ENCODE measurements at places on chromosomes 2 and 18. TPM values are rescaled to one million over a fixed set of nuclear protein-coding genes. Genes with fewer than 3 reads are reported as not detected.

Gene GPR17
- not detected for total RNA-seq

Gene CNGA3
- not detected for total RNA-seq

Gene ADAM23
- 21.3 TPM for total RNA-seq

Gene C2orf92
- total RNA-seq, result 5.2 TPM

Gene SMYD1
- not detected for total RNA-seq

Gene ALK
- 0.09 TPM for total RNA-seq

Gene DNAJC5G
- total RNA-seq, result 1.4 TPM

Gene DCC
- 1.4 TPM for total RNA-seq

Gene MAP3K19
- not detected for total RNA-seq

Gene ANKRD30BL
- not detected for total RNA-seq

Gene RNF138
- 91.3 TPM for total RNA-seq

Gene INPP1
- 3.0 TPM for total RNA-seq

Gene TMEM163
- total RNA-seq, result 2.8 TPM

Gene ANKRD30B
- not detected for total RNA-seq

Gene CAVIN2
- total RNA-seq, result not detected

Gene FKBP7
- total RNA-seq, result 7.0 TPM

Gene KIF5C
- total RNA-seq, result 58.1 TPM

Gene SLC23A3
- total RNA-seq, result 0.90 TPM

Gene SERPINB11
- not detected for total RNA-seq

Gene SCRN3
- 7.4 TPM for total RNA-seq

Measured in H1 (cell line).